ENCODE measurements at places on chromosomes 13 and 19. TPM values are rescaled to one million over a fixed set of nuclear protein-coding genes. Genes with fewer than 3 reads are reported as not detected.

Gene TUBA3C
- not detected for total RNA-seq

Gene MYO16
- under 0.01 TPM for total RNA-seq

Gene FREM2
- total RNA-seq = under 0.01 TPM

Gene TTC9B
- not detected for total RNA-seq

Gene MISP3
- total RNA-seq = 0.83 TPM

Gene KIR2DL1
- not detected for total RNA-seq

Gene UPK1A
- total RNA-seq = not detected

Gene CBARP
- 1.5 TPM for total RNA-seq

Gene KIR3DL2
- total RNA-seq = not detected

Data from fibroblast of lung (primary cell).